ENCODE measurements at places on chromosomes 13 and 19.

DNA sequence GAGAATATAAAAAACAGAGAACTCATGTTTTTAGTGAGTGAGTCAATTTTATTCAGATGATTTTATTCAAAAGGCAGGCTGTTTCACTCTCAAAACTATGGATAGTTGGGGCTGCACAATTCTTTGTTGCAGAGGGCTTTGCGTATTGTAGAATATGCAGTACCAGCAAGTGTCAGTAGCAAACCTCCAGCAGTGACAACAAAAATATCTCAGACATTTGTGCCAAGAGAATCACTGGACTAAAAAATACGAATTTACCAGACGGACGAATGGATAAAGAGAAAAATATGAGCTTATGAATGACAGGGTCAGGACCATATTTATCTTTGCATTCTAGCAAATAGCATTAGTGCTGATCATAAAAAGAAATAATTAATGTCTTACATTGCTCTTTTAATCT, 359.1 kb downstream of the FGF14 start:
- no peak for DNase-seq

DNA sequence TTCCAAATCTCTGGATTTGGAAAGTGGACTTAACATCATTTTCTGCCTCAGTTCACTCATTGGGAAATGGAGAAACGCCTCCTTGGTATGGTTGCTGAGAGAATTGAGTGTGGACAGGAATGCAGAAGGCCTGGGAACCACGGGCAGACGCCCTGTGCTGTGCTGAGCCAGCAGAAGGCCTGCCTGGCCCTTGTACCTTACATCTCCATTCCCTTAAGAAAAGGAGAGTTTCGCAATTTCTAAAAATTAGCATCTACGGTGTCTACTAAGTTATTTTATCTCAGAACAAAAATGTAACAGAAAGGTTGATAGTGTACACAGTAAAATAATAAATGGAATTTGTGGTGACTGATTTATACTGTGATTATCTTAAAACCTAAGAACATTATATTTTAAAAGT, 78.7 kb downstream of the IPO5 start:
- no peak for DNase-seq

GRCh38 chr13:78084401-78084800, 165.8 kb upstream of the EDNRB start:
- DNase-seq: no peak

DNA sequence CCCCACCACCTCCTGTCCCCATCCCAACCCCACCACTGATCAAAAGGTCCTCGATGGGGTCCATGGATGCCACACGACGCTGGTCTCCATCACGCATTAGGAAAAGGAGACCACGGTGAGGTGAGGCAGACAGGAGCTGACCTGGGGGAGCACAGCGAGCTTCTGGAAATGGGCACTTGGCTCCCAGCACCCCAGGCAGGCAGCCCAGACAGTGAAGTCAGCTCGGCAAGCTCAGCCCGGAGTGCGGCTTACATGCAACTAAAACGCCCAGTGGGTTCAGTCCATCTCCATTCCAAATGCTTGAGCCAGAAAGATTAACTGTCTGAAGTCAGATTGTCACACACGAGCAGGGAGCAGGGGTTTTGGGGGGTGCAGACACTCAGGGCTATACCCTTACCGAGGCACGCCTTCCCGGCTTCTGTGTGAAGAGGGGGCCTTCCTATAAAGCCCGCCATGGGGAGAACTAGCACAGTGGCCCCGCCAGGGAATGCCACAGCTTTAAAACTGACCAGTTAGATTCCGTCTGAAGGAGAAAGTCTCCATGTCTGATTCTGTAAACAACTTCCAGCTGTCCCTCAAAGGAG, 79.4 kb downstream of the SPACA7 start:
- no peak for DNase-seq

DNA sequence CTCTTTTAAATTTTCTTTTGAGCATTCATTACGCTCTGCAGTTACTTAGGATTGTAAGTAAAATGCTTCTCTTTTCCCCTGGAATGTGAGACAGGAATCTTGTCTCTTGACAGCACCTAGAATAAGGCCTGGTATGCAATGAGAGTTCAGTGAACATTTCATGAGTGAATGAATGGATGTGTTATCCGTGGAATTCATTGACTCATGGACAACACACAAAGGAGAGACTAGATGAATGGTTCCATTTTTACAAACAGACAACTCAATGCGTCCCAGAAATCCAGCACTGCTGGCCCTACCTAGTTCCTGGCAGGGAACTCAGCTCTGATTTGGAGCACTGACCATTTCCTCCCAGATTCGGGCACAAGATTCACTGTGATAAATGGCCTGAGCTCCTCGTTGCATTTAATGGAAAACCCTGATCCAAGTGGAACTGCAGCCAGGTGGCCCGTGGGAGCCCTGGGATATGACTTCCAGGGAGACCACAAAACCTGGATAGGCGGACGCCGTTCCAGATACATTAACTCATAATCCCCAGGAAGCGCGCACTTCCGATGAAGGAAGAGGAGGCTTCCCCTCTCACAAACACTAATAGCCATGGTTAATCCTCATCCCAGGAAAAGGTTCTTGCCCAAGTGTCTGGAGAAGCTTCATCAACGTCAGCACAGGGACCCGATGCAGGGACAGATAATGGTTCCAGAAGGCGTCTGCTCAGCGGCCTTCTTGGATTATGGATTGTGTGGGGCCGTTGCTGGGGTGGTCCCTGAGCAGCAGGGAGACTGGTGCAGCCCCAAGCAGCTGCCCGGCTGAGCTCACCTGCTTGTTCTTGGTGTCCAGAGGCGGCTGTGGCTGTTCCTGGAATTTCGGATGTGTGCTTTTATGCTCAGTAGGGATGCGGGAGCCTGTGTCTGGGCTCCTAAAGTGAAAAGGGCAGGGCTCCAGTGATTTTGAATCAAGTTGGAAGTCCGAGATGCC, 211.1 kb upstream of the TSHZ3 start:
- DNase-seq: no peak

DNA sequence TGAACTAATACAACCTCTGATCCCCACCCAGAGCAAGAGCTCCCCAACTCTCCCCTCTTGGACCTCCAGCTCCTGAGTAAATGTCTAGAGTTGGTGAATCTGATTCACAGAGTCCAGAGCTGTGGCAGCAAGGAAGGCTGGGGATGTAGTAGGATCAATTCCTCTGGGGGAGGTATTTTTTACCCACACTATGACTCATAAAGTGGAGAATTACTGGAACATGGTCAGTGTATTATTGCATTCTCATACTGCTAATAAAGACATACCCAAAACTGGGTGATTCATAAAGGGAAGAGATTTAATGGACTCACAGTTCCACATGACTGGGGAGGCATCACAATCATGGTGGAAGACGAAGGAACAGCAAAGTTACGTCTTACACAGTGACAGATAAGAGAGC, 496.7 kb downstream of the EFNB2 start:
- no peak for DNase-seq

- DNase-seq: no peak
Measured at GRCh38 chr19:7200736-7201135, 93.5 kb downstream of the INSR start.

DNA sequence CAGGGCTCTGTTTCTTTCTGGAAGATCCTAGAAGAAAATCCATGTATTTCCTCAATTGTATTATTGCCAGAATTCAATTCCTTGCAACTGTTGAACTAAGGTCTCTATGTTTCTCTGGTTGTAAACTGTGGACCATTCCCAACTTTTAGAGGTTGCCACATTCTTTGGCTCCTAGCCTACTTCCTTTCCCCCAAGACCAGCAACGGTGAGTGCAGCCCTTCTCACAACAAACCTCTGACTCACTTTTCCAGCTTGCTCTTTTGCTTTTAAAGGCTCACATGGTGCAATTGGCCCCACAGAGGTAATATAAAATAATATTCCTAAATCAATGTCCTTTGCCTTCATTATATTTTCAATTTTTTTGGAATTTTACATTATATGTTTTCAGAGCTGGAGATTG, 371.3 kb downstream of the SLITRK5 start:
- DNase-seq: no peak

- no peak for DNase-seq
Measured at GRCh38 chr13:99506634-99507033, 5.4 kb downstream of the TM9SF2 start.

DNA sequence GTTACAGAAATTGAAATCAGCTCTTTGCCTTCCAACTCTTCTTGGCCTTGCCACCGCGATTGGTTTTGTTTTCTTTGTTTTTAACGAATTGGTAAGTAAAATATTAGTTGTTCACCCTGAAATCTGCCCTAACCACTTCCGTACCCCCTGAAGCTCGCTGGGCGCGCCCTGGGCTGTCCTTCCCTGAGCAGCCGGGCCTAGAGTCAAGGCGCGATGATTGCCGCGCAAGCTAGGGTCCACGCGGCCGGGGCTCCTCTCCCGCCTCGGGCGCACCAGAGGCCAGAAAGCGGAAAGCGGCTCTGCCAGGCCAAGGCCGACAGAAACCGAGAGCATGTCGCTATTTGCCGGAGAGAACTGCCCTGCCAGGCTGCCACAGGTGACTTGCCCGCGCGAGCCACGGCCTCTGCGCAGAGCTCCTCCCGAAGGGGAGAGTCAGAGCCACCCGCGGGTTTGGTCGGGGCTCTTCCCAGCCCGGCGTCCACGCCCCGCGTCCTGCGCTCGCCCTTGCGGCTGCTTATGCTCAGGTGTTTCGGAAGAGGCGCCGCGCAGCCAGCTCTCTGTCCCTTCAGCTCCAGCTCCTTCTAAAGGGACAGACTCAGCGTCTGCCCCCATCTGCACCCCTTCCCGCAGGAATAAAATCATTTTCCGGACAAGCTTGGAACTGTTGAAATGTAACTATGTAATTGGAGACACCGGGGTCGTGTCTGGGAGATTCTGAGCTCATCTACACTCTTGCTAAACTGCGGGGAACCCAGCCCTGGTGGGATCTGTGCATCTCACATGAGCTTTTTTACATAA, 6.6 kb upstream of the CDX2 start:
- no peak for DNase-seq

GRCh38 chr19:50362656-50363424, 2.6 kb downstream of the NAPSA start:
- no peak for DNase-seq

- no peak for DNase-seq
Measured at GRCh38 chr13:70604448-70604847, 496.2 kb upstream of the KLHL1 start.

- DNase-seq: peak; percentile 83
Measured at GRCh38 chr19:56091751-56092546, 29.1 kb downstream of the ZNF787 start.

DNA sequence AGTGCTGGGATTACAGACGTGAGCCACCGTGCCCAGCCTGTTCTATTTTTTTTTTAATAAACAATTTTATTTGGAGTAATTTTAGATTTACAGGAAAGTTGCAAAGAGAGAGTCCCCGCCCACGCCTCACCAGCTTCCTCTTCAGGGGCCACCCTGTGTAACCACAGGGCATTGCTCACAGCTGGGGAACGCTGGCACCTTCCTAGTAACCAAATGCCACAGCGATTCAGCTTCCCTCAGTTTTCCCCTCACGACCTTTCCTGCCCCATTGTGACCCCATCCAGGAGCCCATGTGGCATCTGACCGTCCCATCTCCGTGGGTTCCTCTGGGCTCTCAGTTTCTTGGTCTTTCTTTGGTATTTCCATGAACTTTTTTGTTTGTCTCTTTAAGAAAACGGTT, 83.9 kb downstream of the GNG7 start:
- DNase-seq: no peak

- DNase-seq: no peak
Measured at GRCh38 chr19:4326837-4327251, 11.8 kb downstream of the STAP2 start.

DNA sequence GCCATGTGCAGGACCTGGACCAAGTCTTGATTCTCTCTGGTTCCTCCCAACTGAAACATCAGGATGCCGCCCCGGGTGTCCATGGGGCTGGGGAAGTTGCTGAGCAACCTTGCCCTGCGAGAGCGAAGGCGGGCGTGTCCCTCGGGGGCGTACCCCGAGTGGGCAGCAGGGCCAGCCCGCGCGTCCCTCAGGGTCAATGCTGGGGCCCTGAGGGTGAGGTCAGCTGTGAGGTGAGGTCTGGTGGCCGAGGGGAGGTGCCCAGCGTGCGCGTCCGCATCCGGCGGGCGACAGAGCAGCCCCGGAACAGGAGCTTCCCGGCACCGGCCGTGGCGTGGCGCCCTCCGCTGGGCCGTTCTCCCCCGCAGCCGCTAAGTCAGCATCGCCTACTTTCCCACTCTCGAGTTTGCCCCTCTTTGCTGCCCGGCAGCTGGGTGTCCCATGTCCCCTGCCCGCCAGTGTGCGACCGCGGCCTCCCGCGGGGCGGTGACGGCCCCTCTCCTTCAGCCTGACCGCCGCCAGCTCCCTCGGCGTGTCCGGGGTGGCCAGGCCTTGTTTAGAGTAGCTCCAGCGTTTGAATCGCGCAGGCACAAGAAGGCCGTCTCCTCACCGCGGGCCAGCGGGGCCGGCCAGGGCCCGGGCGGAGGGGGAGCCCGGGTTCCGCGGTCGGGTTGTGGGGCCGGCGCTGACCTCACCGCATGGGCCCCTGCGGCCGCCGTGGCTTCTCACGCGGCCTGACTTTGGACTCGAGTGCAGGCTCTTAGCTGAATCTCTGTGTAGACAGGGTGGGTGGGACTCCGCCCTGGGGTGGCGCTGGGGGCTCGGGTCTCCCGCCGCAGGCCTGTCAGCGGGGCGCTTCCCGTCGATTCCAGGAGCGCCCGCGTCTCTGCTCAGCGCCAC, 33.0 kb downstream of the GJA3 start:
- DNase-seq: no peak

GRCh38 chr13:32246468-32246867, 68.7 kb downstream of the ZAR1L start:
- peak; percentile 3 for DNase-seq

GRCh38 chr13:45529758-45530157, 65.0 kb downstream of the COG3 start:
- DNase-seq: no peak

GRCh38 chr13:32001154-32001768, 30.3 kb upstream of the FRY start:
- peak; percentile 3 for DNase-seq

DNA sequence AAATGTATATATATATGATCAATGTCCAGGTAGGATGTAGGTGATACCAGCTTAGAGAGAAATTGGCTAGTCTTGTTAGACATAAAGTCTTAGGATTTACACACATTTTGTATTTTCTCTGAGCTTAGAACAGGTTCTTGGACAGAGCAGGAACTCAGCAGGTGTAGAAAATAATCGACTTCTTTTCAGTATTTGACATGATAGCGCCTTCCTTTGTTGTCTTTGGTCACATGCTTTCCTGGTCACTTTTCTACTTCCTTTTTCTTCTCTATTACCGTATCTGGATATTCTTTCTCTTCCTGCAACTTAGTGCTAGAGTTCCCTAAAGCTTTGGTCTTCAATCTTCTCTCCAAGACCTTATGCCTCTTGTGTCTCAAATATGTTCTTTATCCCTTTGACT, 107.4 kb downstream of the LRCH1 start:
- DNase-seq: no peak

DNA sequence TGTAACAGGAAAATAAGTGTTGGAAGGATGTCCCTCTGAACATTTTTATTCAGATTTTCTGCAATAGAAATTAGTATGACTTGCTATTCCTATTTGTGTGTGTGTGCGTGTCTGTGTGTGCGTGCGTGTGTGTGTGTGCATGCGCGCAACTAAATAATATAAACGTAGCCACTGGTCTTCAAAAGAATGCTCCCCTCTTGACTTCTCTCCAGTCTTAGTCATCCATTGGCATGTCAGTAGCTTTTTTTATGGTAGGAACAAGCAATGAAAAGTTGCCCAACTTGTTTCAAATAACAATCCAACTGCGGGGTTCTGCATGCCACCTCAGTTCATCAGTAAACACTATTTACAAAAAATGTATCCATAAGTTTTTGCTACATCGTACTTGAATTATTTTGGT, 249.6 kb downstream of the GPC6 start:
- DNase-seq: peak; percentile 37
